NCI-H1105 (cell line): ENCODE measurements at places on chromosomes 6 and 20.

GRCh38 chr20:12653642-12654041 lies 355.1 kb upstream of the SPTLC3 start:
- DNase-seq: no peak

- DNase-seq: no peak
Observed at GRCh38 chr20:50215101-50215690, 24.6 kb downstream of the CEBPB start.

DNA sequence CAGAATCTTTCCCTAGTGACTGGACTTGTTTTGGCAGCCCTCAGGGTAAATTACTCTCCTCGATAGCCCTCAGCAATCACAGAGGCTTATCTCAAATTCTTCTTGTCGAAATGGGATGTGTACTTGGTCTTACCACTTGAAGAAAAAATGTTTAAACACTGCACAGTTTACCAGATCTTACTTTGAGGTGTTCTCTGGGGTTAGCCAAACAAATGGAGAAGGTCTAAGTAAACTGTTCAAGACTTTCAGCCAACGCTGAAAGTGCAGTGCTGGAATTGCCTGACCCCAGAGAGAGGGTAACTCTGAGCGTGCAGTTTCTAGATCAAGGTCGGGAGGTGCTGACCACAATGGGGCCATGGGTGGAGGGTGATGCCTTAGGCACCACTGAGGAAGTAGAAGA lies 39.2 kb downstream of the MYLIP start:
- no peak for DNase-seq

GRCh38 chr6:71181565-71181964 lies 107.0 kb upstream of the OGFRL1 start:
- DNase-seq: no peak

GRCh38 chr6:75374961-75375400 lies 90.4 kb upstream of the TMEM30A start:
- DNase-seq: no peak

- DNase-seq: no peak
Observed at GRCh38 chr6:166743406-166744222, 116.6 kb upstream of the RPS6KA2 start.

DNA sequence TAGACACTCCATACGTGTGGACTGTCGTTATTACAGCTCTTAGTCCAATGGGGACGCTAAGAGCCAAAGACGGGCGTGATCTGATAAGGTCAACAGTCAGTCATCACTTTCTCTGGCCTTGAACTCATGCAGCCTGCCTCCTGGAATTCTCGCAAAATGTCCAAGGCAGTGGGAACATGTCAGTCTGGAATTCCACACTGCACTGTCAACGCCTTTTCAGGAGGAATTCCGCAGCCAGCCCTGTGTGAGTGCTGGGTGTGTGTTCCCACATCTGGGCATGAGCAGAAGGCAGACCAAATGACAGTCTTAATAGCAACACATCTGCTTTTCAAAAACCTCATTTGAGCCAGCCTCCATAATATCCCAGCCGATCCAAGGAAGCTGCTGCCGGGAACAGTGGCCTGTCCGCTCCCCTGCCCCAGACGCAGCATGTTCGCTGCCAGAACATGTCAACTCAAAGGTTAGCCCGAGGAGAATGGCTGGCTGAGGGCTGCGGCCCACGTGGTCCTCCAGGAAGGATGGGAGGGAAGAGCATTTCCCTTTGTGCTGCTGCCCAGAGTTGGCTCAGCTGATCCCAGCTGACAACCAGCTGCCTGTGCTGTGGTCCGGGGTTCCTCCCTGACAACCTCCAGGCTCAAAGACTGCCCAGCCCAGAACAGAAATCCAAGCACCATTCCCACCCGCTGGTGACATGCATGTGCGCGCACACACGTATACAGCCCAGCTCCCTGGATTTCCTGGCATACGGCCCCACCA lies 103.1 kb downstream of the SULF2 start:
- no peak for DNase-seq

- DNase-seq: peak; percentile 69
Observed at GRCh38 chr20:14055127-14055742, 59.9 kb downstream of the MACROD2 start.

DNA sequence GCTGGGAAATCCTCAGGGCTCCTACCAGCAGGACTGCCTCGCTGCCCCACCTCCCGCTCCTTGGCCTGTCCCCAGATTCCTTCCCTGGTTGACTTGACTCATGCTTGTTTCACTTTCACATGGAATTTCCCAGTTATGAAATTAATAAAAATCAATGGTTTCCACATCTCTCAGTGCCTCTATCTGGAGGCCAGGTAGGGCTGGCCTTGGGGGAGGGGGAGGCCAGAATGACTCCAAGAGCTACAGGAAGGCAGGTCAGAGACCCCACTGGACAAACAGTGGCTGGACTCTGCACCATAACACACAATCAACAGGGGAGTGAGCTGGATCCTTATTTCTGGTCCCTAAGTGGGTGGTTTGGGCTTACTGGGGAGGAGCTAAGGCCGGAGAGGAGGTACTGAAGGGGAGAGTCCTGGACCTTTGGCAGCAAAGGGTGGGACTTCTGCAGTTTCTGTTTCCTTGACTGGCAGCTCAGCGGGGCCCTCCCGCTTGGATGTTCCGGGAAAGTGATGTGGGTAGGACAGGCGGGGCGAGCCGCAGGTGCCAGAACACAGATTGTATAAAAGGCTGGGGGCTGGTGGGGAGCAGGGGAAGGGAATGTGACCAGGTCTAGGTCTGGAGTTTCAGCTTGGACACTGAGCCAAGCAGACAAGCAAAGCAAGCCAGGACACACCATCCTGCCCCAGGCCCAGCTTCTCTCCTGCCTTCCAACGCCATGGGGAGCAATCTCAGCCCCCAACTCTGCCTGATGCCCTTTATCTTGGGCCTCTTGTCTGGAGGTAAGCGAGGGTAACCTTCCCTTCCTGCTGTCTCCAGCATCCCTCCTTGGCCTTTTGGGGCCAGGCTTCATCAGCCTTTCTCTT lies at the start of gene CFB:
Gene CFB (plus strand): TSS at position 589 of the 863 bp plus-strand sequence. CDS start 127 bp downstream, at position 716.
- DNase-seq: no peak

GRCh38 chr6:132933090-132933489 lies 118.7 kb downstream of the RPS12 start:
- DNase-seq: peak; percentile 8

DNA sequence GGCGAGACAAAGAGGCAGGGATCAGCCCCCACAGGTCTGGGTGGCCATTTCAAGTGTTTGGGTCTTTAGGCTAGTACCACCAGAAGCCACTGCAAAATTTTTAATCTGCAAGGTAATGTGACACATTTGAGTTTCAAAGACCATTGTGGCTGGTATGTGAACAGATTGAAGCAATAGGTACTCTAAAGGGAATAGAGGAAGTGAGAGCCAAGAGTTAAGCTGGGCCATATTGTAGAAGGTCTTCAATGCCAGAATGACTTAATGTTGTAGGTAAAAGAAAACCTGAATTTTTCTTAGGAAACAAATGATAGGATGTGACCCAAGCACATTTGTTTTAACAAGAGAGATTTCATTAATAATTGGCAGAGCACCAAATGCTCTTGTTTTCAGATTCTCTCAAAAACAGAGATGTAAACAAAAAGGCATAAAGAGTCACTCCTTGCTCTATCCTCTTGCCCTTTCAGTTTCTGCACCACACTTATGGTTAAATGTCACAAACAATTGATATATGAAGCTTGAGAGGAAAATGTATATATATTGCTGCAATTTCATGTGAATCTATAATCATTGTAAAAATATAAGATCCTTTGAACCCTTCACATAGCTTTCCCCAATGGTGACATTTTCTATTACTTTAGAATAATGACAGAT lies 307.1 kb upstream of the PLN start:
- DNase-seq: no peak

DNA sequence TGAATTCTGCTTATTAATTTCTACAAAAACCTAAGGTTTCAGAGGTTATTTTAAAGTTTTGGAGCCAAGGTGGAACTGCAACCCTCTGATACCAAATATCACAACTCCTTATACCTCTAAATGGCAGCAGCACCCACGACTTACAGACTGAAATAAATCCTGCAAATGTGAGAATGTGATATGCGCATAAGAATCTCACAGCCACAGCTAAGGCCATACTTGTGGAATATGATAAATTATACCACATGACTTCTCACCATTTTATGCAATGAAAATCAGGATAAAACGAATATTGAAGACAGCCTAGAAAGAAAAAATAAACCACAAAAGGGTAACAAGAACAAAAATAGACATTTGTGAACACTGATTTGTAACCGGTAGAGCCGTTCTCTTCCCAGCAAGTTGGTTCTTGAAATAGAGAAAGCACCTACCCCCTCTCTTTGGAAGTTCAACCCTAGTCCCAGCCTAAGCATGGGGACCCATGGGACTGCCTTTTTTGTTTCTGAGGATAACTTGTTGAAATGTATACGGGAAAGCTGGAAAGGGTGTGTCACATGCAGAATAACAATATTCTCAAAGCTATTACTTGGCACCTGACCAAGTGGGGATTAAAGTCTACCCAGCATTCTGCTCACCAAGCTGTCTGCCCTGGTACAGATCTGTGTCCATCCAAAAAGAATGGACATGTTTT lies 47.1 kb upstream of the MCM9 start:
- DNase-seq: no peak

- no peak for DNase-seq
Observed at GRCh38 chr6:87279196-87279595, 43.2 kb upstream of the SMIM8 start.

GRCh38 chr20:53149148-53149889 lies 177.2 kb downstream of the TSHZ2 start:
- DNase-seq: no peak

DNA sequence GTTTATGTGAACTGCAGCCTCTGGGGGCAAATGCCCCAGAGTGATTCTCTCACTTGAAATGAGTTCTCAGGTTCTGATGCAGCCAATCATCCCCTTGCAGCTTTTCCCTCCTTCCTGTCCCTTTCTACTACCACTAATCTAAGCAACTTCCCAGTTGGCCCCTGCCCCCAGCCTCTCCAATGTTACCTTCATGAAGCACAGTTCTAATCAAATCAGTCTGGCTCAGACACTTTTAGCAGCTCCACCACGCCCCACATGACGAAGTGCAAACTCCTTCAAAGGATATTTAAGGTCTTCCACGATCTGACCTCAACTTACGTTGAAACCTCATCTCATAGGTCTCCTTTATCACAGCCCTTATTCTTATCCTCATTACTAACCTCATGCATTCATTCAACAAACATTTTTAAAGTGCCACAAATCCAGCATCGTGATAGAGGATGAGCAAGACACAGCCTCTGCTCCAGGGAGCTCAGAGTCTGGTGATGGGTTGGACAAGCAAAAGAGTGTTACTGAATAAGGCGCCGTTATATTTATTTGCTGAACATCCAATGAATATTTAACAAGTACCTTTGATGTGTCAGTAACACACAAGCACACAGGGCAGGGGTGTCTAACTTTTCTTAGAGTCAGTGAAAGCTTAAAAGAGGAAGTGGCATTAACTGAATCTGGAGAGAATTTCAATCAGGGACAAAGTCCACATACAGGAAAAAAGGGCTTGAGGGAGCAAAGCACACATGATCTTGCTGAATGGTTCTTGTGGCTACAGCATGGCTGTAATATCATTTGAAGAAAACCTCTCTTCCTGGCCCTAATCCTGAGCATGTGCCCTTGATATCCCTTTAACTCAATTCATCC lies 20.4 kb upstream of the DTNBP1 start:
- no peak for DNase-seq

GRCh38 chr20:47305667-47306066 lies 50.8 kb downstream of the ZMYND8 start:
- no peak for DNase-seq

- no peak for DNase-seq
Observed at GRCh38 chr6:147054158-147054557, 150.1 kb upstream of the STXBP5 start.

DNA sequence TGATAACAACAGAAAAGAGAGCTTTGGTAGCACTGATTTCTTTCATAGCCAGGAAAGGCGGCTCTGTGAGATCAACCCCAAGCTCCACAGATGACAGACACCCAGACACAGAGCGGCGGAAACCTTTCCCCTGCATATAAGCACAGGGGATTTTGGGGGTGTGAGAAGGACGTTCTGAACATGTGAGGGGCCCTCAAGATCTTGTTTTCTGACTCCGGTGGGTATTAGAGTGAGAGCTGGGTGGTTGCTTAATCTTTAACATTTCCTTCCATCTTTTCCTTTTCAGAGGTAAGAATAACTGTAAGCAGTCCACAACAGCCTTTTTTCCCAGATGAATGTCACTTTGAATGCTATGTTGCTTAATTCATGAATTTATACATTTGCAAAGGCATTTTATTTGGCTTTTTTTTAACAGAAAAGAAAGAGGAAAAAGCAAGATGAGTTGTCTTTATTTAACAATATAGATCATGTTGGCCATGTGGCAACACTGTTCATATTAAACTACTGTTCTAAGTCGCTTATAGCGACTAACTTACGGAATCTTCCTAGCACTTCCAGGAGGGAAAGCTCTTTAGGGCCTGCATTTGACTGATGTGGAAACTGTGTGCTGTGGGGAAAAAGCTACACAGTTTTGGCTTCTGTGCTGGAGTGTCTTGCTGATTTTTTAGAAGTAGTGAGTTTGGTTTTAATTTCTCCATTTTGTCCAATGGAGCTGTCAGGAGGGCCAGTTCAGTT lies 80.5 kb upstream of the NAA20 start:
- no peak for DNase-seq

GRCh38 chr6:150891888-150892485 lies 26.5 kb downstream of the MTHFD1L start:
- DNase-seq: peak; percentile 88

GRCh38 chr20:9478771-9479170 lies 35.6 kb upstream of the LAMP5 start:
- no peak for DNase-seq

- no peak for DNase-seq
Observed at GRCh38 chr20:62846166-62846890, 15.3 kb downstream of the TCFL5 start.

DNA sequence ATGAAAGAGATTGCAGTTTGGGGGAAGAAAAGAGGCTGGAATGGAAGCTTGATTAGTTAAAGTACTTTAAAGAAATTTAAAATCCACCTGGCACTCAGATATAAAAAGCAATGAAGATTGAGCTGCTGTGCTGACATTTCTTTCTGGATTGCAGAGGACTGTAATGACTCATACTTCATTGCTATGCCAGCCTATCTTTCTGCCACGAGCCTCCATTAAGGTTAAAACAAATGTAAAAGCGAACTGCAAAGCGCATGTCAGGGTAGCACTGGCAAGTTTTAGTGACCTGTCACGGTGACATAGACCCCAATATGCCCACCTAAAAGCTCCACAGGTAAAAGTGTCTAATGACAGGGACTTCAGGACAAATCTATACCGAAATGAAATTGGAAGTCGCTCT lies 449.6 kb downstream of the C6orf118 start:
- DNase-seq: no peak

DNA sequence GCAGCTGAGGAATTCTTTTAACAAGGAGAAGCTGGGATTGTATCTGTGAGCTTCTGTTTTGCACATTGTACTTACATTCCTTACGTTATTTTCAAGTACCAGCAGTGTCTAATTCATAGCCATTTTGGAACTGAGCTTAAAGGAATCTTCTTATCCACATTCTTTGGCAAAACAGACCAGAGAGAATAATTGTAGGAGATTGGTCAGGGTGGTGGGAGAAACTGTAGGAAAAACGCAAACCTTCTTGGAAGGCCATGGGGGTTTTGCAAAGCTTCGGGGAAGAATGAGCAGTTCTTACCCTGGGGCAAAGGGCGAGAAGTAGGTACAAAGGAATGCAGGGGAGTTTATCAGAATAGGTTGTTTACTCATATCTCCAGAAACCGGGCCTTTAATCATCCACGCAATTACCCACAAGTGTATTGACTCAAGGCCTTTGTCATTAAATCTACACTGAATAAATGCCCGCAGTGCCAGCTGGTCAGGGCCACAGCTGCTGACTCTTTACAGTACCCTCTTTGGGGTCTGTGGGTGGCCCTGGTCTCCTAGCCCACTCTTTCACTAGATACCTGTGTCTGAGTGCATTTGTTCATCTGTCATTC lies 39.6 kb upstream of the SPTLC3 start:
- DNase-seq: no peak
